Substantia nigra (tissue), 51 donors: ENCODE measurements at places on chromosomes 4 and X.

DNA sequence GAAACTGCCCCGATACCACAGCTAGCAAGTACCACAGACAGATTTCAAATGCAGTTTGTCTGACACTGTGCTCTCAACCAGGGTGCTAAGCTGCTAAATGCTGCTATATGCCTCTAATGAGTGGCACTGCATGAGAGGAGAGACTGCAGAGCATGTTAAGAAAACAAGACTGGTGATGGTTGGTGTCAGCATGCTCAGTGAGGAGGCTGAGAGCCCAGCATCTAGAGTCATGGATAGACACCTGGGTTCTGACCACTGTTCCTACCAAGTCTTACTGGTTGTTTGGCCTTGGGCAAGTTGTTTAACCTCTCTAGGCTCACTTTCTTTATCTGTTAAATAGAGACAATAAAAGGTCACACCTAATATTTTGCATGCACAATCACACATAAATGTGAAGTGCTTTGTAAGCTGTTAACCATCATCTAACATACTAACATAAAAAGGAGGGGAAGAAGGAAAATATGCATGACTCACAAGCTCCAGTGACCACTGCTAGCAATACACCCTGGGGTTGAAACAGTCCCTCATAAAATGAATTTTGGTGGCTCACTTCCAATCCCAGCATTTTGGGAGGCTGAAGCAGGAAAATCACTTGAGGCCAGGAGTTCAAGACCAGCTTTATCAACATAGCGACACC is 20.7 kb downstream of the HHIP start:
- no peak for DNase-seq

DNA sequence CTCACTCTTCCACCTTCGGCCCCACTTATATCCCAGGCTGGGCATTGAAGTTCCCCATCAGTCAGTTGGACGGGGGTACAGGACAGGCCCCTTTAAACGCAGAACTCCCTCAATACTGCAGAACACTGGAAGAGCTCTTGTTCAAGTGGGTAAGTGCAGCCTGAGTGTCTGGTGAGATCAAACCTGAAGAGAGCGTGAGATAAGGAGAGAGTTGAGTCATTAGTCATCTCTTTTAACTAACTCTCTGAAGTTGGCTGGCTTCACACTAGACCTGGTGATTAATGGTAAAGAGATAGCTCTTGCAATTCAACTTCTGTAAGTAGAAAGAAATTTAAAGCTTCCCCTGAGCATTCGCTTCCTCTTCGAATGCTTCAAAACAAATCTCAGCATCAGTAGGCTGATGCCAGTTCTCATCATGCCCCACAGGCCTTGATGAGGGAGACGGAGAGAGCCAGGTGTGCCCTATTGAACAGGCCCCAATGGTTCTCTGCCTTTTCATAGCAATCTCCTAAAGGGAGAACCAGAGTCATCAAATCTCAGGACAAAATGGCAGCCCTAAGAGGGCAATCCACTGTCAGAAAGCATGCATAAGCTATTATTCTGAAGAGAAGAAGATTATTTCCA is 41.0 kb upstream of the JADE1 start:
- DNase-seq = no peak

- DNase-seq = no peak
These were observed 50.2 kb downstream of the PRKG2 start for GRCh38 chr4:81164623-81165416.

- DNase-seq = no peak
These were observed 158.2 kb upstream of the DDIT4L start for GRCh38 chr4:100348473-100348872.

GRCh38 chr4:184955636-184956035 is 62.7 kb upstream of the HELT start:
- no peak for DNase-seq

- no peak for DNase-seq
These were observed 16.4 kb downstream of the GPR143 start for GRCh38 chrX:9749146-9749692.

- DNase-seq = no peak
These were observed 20.4 kb upstream of the FRMPD3 start for GRCh38 chrX:107429090-107429489.

DNA sequence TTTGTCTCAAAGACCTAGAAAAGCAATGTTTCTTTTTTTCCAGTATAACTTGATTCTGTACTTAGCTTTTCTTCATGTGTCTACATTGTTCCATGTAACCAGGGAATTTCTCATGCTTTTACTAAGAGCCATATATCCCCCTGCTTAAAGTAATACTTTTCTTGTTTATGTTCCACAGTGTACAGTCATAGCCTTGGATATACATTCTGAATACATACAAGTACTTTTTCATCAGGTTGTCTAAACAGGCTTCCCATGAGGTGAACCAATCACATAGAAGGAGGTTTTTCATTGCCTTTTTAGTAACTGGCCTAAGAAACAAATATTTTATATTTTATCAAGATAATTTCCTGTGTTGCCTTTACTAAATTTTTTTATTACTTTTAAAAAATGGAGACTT is 52.8 kb downstream of the SLC2A9 start:
- no peak for DNase-seq

GRCh38 chrX:136262812-136263315 is 11.7 kb upstream of the MAP7D3 start:
- no peak for DNase-seq

DNA sequence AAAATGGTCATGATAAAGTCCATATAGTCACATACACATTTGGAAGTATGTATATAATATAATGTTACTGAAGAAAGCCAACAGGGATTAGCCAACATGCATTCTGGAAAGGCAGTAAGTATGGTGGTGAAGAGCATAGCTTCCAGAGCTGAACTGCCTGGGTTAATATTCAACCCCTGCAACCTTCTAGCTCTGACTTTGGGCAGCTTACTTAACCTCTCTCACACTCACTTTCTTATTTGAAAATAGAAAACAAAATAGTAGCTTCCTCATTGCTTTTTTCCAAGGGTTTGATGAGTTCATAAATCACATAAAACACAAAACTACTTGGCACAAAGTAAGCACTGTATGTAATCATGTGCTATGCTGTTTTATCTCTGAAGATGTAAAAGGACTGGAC is 216.4 kb downstream of the CHIC2 start:
- no peak for DNase-seq

GRCh38 chr4:2963966-2964471 is 648 bp downstream of the GRK4 start:
- DNase-seq = no peak

DNA sequence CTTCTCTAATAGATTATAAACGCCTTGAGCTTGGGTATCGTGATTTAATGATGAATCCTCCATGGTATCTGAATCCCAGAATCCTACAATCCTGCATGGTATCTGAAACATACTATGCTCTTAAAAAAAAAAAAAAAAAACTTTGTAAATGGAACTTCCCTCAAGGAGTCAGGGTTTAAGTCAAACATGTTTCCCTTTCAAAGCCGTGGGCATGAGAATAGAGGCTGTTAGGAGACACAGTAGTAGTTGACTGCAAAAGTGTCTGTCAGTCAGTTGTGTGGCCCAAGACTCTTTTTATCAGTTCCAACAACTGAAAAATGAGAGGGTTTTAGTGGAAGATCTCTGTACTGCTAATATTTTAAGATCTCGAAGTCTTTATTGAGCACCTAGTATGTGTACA is 2.4 kb upstream of the HS3ST1 start:
- DNase-seq = no peak

GRCh38 chrX:103309860-103310554 is 783 bp downstream of the BEX2 start:
- DNase-seq = no peak

GRCh38 chrX:39022106-39022505 is 220.8 kb downstream of the MID1IP1 start:
- no peak for DNase-seq

- no peak for DNase-seq
These were observed 148.8 kb downstream of the MGST2 start for GRCh38 chr4:139814323-139815015.

DNA sequence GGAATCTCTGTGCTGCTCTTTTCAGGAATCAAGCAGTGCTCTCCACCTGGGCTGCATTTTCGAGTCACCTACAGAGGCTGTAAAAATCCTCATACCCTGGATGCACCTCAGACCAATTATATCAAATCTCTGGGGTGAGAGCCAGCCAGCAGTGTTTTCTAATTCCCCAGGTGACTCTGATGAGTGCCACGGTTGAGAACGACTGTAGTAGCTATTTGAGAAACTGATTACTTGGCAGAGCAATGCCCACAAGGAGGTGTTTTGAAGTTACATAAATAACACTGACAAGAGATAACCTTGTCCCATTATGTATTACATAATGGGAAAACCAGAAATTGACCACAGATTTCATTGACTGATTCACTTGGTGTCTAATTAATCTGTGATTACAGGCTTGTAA is 46.8 kb downstream of the CLCN4 start:
- DNase-seq = no peak

GRCh38 chrX:24301060-24301459 is 12.8 kb downstream of the SUPT20HL2 start:
- DNase-seq = no peak

GRCh38 chrX:47176101-47176740 is 17.4 kb upstream of the UBA1 start:
- DNase-seq = no peak

DNA sequence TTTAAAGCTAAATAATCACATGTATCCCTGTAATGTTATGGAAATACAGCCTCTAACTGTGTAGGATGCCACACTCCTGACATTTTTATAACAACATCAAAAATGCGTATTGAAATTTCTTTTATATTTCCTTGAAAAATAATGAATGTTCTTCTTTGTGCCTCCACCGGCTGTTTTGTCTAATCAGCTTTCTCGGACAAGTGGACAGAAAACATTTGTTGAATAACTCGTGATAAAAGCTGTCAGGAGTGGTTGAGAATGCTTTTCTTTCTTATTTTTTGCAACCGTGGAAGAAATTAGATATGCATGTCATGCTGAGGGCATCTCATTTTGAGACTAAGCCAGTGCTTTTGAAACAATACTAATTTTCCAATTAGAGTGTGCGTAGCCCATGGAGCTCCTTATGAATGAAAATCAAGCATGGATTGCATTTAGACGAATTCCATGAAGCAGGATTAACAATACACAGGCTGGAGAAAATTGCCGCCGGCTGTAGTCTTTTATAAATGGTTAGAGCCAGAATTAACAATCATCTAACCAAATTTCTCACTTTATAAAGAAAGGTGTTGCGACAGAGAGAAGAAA is 614.5 kb upstream of the LCORL start:
- no peak for DNase-seq

GRCh38 chr4:101217353-101218031 is 129.8 kb downstream of the PPP3CA start:
- no peak for DNase-seq

DNA sequence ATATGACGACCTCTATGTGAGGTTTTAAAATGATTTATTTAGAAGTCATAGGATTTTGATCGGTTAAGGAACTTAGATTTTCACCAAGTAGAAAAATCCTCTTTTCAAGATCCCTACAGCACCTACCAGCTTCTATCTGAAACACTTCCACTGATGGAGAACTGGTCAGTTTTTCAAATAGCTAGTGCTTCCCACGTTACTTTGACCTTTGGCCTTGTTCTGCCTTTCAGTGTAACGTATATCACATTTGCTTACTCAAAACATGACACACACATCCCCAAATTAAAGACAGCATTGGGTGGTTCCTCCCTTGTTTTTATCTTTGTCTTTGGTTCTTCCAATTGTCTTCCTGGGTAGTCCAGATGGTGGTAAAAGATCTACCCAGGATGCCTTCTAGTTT is 6.6 kb downstream of the LNX1 start:
- DNase-seq = no peak

GRCh38 chr4:22502895-22503814 is 12.7 kb downstream of the ADGRA3 start:
- DNase-seq = no peak

- DNase-seq = no peak
These were observed 588.9 kb downstream of the ZNF674 start for GRCh38 chrX:45956191-45956870.

DNA sequence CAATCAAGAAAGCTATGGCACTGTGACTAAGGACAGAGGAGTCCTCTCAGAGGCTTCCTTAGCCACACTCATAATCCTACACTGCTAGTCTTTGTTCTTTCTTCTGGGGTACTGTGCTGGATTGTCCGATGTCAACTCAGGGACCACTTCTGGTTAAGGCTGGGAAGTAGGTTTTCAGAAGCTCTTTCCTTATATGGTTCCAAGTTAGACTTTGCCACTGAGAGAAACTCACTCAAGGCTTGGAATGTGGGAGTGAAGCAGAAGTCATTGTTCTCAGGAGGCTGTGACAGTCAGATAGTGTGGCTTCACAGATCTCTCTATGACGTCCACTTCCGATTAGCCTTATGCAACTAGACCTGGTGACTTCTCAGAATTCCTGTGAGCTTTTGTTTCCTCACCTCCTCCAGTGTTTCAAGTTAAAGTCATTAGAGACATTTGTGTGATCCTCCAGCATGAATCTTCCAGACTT is 317.3 kb upstream of the F9 start:
- no peak for DNase-seq
